Immature natural killer cell (primary cell): ENCODE measurements at places on chromosomes 2 and 18. TPM values are rescaled to one million over a fixed set of nuclear protein-coding genes. Genes with fewer than 3 reads are reported as not detected.

Gene GPN1
- polyA plus RNA-seq: 125 TPM

Gene C2orf66
- polyA plus RNA-seq: 0.16 TPM

Gene HOXD13
- polyA plus RNA-seq: not detected

Gene NAT8
- not detected for polyA plus RNA-seq

Gene SLC38A11
- polyA plus RNA-seq: not detected

Gene ZEB2
- 56.5 TPM for polyA plus RNA-seq

Gene REG3G
- polyA plus RNA-seq: not detected

Gene EVA1A
- polyA plus RNA-seq: not detected

Gene LHCGR
- polyA plus RNA-seq: not detected

Gene MC5R
- polyA plus RNA-seq: not detected

Gene VIL1
- polyA plus RNA-seq: 0.47 TPM

Gene CHRND
- not detected for polyA plus RNA-seq

Gene GAREM2
- 1.4 TPM for polyA plus RNA-seq

Gene CCL20
- not detected for polyA plus RNA-seq

Gene SLC9A2
- not detected for polyA plus RNA-seq

Gene EGR4
- polyA plus RNA-seq: not detected

Gene PLCL1
- not detected for polyA plus RNA-seq

Gene ERBB4
- not detected for polyA plus RNA-seq

Gene COL5A2
- polyA plus RNA-seq: not detected

Gene SERPINE2
- polyA plus RNA-seq: 20.3 TPM

Gene LAMA3
- not detected for polyA plus RNA-seq

Gene PRKAG3
- not detected for polyA plus RNA-seq

Gene SERPINB13
- not detected for polyA plus RNA-seq

Gene WNT6
- not detected for polyA plus RNA-seq

Gene KIF1A
- not detected for polyA plus RNA-seq

Gene RAB6C
- not detected for polyA plus RNA-seq

Gene L3MBTL4
- 3.9 TPM for polyA plus RNA-seq

Gene AKAIN1
- not detected for polyA plus RNA-seq

Gene ZNF396
- polyA plus RNA-seq: 0.53 TPM

Gene HAAO
- polyA plus RNA-seq: 0.50 TPM

Gene MAP3K19
- not detected for polyA plus RNA-seq

Gene ARL4C
- 243 TPM for polyA plus RNA-seq

Gene SAG
- not detected for polyA plus RNA-seq

Gene SLC1A4
- 10.4 TPM for polyA plus RNA-seq

Gene TCF23
- polyA plus RNA-seq: not detected

Gene RFTN2
- not detected for polyA plus RNA-seq

Gene CD226
- 102 TPM for polyA plus RNA-seq

Gene ACADL
- not detected for polyA plus RNA-seq

Gene CFAP221
- not detected for polyA plus RNA-seq

Gene QPCT
- polyA plus RNA-seq: 2.4 TPM

Gene ITPRIPL1
- polyA plus RNA-seq: 17.2 TPM

Gene SGPP2
- not detected for polyA plus RNA-seq

Gene PAIP2B
- polyA plus RNA-seq: 1.3 TPM

Gene MAP2
- not detected for polyA plus RNA-seq

Gene LRRTM1
- polyA plus RNA-seq: not detected

Gene OBSL1
- polyA plus RNA-seq: not detected

Gene LIMS3
- polyA plus RNA-seq: 1.1 TPM

Gene BCL11A
- 0.69 TPM for polyA plus RNA-seq

Gene PECR
- 23.8 TPM for polyA plus RNA-seq

Gene TUBA3E
- polyA plus RNA-seq: not detected
